Astrocyte of the hippocampus (primary cell): ENCODE measurements at places on chromosomes 5 and 9.
A peak's percentile ranks its signal among the peaks of the same experiment; 100 is the strongest.

- no peak for DNase-seq
Measured at GRCh38 chr9:111076519-111076918, 38.2 kb upstream of the LPAR1 start.

DNA sequence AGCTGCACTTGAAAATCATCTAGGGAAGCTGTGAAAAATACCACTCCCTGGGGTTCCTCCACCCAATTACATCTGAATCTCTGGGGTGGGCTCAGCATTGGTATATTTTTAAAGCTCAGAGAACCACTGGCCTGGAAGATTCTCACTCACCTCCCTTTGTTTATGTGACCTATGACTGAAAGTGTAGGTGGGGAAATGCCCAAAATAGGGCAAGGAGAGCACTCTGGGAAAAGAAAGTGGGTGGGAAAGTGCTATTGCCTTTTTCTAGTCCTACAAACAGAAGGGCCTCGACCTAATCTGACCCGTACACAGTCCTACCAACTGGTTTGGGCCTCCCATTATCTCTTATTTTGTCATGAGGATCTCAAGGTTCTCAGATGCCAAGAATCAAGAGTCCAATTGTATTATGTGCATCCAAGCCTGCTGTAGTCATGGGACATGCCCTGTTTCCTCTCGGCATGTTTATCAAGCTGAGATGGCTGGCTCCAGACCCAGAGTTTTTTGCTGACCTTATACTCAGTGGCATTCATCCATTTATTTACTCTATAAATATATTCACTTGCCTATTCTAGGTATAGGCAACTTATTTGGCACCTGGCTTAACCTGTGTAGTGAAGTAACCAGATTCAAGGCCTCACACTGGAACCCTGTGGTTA lies 483.7 kb downstream of the ENC1 start:
- DNase-seq, result no peak

DNA sequence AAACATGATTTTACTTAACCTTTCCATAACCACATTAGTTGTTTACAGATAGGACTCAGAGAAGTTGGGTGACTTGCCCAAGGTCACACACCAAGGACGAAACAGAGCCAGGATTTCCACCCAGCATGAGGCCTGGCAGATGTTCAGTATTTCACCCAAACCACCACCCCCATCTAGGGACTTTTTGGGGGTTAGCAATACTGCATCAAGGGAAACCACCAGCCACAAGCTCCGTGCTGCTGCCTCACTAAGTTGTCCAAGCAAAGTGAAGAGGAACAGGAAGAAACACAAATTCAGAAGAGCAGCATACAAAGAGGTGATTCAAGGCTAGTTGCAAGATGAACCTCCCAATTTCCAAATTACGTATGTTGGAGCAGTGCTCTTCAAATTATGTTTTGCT lies 219.6 kb upstream of the RORB start:
- no peak for DNase-seq

GRCh38 chr5:122774519-122774860 lies 390 bp upstream of the SNX2 start:
- no peak for DNase-seq

DNA sequence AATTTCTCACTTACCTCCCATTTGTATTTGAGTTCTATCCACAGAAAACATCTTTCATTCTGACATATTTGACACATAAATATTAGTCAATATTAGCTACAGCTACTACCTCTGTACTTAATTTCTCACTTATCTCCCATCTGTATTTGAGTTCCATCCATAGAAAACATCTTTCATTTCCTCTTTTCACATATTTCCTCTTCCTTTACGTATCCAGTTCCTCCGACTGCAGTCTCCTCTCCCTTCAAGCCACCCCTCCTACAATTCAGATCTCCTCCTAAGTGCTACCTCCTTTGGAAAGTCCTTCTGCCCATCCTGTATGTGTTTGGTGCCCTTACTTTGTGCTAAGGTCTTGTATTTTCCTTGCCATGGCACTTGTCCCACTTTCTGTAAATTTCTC lies 1.6 kb downstream of the SREK1IP1 start:
- DNase-seq, result no peak

- DNase-seq, result no peak
Measured at GRCh38 chr5:65213921-65214525, 267.7 kb downstream of the ADAMTS6 start.

- peak; percentile 59 for DNase-seq
Measured at GRCh38 chr9:120937596-120937995, 11.0 kb upstream of the TRAF1 start.

- DNase-seq, result no peak
Measured at GRCh38 chr5:52598968-52599367, 188.7 kb upstream of the ITGA1 start.

- no peak for DNase-seq
Measured at GRCh38 chr9:70195456-70195855, 63.3 kb upstream of the SMC5 start.

DNA sequence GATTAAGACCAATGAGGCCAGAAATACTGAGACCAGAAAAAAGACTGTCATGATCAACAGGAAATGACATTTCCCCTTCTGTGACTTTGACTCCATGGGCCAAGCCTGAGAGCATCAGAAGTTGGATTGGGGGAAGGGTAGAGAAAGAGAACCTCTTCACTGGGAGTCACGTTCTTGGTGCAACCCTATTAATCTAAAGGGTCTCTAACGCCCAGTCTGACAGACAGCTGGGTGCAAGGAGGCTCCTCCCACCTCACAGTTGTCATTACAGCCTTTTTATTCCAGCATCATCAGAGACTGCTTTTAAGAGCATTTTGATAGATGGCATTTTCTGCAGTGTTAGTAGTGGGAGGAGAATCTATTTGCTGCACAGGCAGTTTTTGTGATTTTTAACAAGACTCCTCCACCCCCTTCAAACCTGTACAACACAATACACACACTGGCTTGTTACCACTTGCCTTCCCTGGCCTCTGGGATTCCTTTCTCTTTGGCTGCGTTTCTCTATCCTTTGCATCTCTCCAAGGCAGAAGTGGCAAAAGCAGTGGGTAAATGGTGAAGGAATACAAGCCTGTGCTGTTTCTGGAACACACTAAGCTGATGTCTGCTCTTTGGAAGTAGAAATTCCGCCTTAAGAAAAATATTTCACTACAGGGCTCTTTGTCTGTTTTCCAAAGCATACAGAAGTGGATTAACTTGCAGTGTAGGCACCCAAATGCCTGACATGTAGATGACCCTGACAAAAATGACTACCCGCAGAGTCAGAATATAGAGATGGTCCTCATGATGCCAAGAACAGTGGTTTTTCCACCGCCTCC lies 310.4 kb upstream of the ZNF608 start:
- no peak for DNase-seq

- DNase-seq, result no peak
Measured at GRCh38 chr5:176822041-176822792, 11.9 kb downstream of the UNC5A start.

DNA sequence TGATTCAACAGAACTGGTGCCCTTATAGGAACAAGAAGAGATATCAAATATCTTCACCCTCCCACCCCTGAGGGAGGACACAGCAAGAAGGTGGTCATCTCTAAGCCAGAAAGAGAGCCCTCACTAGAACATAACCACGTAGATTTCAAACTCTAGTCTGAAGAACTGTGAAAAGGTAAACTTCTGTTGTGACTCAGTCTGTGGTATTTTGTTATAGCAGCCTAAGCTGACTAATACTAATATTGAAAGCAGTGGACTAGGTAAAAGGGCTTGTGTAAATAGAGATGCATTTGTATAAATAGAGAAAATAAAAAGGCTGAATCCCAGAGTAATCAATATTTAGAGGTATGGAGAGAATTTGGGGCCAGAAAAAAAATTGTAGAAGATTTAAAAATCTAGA lies 157.6 kb upstream of the CCNH start:
- DNase-seq, result no peak

DNA sequence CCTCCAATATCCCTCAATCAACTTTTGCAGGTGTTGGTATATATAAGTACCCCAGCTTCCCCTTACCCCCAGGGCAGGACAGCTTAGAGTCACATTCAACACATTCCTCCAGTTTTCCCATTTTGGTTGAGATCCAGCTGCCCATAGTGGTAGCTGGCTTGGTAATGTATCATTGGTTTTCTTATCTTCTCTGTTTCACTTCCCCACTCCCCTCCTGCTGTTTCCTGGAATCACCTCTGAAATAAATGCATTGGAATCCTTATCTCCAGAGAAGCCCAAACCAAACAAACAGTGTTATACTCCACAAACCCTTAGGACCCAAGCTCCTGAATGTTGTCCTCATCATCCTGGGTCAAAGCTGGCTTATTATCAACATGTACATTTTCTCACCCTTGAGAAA lies 184.8 kb downstream of the TMEM38B start:
- DNase-seq, result peak; percentile 50

DNA sequence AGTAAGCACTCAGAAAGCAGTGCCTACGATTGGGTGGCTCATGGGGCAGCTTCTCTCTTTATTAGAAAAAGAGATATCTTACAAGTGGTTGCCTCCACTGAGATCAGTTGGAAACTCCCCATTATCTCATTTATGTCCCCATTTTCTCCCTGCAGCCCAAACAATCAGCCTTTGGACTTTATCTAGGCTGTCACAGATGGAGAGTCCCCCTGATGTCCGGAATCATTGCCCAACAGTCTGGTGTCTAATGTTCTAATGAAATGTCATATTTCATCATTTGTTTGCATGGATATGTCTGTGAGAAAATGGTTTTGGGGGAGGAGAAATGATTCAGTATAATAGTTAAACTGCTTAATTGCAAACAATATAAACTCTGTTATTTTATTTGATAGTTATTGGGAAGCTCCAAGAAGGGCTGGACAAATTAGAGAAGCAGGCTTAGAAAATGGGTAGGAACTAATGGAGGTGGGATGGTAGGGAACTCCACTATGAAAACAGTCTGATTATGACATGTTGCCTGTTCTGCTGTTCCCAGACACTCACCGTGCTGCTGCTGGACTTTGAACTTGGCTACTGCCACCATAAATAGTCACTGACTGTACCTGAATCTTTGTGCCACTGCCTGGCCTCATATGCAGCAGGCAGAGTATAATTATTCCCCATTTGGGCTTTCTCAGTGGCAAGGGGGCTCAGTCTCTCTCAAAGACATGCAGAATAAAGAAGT lies 38.3 kb upstream of the SMAD5 start:
- no peak for DNase-seq

DNA sequence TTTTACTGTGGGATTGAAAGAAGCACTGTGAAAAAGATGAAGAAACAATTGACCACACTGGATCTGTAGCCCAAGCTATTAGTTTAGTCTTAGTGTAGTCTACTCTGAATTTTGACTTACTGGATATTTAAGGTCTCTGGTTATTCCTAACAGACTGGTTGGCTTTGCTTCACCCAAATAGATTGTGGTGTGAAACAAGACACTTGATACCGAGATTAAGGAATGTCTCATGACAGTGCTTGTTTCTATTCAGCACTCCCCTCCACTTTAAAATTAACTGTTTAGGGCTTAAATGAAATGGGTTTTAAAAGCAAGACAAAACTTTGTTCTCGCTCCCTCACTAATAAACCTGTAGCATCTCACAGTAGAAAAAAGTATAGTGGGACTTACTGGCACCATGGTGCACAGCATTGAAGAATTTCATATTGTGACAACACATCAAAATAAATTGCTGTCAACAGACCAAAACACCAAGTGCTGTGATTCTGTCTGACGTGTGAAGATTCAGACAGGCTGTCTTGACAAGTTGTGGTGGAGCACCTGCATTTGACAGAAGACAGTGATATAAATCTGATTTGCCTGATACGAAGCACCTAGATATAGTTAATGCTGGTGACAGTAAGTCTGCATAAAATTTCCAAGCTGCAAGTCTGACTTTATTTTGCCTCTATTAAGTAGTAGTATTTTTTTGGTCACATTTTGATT lies 73.1 kb downstream of the PBX3 start:
- no peak for DNase-seq

- no peak for DNase-seq
Measured at GRCh38 chr9:87395804-87396479, 101.7 kb upstream of the DAPK1 start.

- DNase-seq, result peak; percentile 94
Measured at GRCh38 chr9:91423785-91424402, at the start of gene NFIL3. NFIL3 (minus strand) TSS chr9:91423832; CDS start chr9:91410734, 13,098 bp downstream.

DNA sequence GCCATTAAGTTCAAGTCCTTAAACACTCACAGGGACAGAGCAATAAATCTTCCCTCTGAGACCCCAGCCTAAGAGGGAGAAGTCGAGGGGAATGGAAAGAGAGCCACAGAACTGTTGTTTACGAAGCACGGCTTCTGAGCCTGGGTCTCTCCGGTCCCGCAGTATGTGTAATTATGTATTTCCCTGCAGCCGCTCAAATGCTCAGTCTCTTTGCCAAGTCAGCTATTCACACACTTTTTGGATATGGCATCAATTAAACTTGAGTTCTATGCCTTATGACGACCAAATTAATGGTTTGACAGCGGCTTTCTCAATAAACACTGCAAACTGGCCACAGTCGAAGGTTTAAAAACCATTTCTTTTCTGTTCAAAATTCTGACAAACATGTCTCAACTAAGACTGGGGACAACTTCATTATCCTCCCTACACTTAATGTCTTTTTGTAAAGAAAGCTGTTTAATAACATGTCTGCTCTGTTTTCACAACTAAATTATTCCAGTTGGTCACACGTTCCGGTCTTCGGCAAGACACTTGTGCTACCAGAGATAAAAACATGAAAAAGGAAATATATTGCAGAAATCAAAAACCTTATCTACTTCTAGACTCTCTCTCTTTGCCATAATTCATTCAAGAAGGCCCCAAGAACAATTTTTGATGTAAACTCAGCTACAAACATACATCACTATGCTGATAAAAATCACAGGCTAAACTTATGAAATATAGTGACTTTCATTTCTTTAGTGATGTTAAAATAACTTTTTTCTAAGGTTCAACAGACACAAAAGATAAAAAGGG lies 203.2 kb downstream of the GAPVD1 start:
- no peak for DNase-seq

- DNase-seq, result no peak
Measured at GRCh38 chr5:126486332-126486731, 63.1 kb downstream of the GRAMD2B start.

- DNase-seq, result no peak
Measured at GRCh38 chr9:86353655-86354010, 577 bp downstream of the TUT7 start.

GRCh38 chr5:72818866-72819534 lies 2.5 kb downstream of the TNPO1 start:
- peak; percentile 73 for DNase-seq
